ENCODE measurements at places on chromosomes 2 and 18.
A peak's percentile ranks its signal among the peaks of the same experiment; 100 is the strongest.

- DNase-seq = no peak
Measured at GRCh38 chr2:96386470-96386869, 50.9 kb downstream of the NCAPH start.

GRCh38 chr2:173755798-173756197, 209.4 kb downstream of the SP3 start:
- DNase-seq = no peak

DNA sequence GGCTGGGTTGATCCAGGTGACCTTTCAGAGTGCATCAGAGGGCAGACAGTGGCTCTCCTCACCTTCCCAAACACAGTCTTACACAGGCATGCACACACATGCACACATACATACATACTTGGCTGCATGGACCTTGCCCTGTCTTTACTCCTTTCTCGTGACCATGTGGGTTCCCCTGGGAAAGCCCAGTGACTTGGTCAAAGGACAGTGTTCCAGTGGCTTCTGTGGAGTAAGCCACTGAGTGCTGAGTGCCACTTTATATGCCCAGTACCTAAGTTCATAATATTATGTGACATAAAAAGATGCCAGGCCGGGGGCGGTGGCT, 249.4 kb downstream of the MYCN start:
- no peak for DNase-seq

DNA sequence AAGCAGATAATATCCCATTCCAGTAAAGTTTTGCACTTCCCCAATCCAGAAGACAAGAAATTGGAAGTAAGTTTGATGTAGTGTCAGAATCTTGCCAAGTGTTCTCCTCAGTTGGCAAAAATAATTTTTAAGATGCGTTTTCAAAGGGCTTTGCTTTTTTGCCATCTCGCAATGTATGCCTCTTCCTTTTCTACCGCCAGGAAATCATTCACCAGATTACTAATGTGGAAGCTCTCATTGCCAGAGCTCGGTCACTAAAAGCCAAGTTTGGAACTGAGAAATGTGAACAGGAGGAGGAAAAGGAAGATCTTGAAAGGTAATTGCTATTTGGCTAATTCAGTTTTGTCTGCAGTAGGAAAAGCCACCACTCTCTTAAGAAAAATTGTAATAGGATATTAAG, 110.7 kb downstream of the RAB3GAP1 start:
- DNase-seq = no peak

GRCh38 chr2:219462349-219462748, 27.7 kb downstream of the SPEG start:
- DNase-seq = no peak

DNA sequence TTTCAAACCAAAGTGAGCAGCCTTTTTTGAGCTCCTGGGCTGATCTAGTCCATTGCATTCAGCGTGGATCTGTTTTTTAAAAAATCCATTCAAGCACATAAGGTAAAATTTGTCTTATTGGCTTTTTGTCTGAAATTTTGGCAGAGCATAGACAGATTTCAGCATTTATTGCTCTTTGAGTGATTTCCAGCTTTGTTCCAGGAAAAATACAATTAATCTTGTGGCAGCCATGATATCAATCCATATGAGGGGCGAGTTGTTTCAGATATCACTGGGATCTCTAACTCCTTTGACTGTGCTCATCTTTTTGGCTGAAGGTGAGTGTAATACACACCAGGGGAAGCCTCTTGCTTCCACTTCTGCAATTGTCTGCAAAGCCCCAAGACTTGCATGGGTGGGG, 523.9 kb downstream of the SLC4A3 start:
- no peak for DNase-seq

DNA sequence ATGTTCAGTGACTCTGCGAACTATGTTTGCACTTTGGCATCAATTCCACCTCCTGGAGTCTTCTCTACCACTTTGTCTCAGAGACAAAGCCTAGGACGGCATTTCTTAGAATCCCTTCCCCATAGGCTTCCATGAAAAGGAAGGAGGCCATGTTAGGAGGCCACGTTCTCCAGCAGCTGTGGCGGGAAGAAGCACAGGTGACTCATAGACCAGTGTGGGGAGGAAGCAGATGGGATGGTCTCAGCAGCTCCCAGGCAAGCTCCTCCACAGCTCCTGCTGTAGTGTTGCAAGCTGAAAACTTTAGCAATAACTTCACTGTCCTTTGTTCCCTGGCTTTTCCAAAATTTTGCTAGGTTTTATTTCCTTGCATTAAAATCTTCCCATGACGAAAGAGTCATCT, 781.3 kb upstream of the ID2 start:
- no peak for DNase-seq

- DNase-seq = no peak
Measured at GRCh38 chr2:109242654-109243331, 113.8 kb downstream of the SH3RF3 start.

DNA sequence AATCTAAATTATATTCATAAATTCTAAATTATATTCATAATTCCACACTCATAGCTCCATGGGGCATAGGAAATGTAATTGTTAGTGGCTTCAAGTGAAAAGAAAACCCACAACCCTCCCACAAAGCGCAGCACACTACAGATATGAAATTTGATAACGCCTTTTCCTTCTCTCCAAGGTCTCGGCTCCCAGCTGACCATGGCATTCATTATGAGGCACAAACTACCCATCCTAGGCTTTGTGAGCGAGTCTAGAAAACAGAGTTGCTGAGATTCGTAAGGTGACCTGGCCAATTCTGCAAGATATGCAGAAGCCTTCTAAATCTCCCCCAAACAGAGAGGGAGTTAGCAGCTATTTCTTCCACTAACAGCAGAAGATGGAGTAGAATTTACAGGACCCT, 5.4 kb downstream of the NPPC start:
- DNase-seq = no peak

DNA sequence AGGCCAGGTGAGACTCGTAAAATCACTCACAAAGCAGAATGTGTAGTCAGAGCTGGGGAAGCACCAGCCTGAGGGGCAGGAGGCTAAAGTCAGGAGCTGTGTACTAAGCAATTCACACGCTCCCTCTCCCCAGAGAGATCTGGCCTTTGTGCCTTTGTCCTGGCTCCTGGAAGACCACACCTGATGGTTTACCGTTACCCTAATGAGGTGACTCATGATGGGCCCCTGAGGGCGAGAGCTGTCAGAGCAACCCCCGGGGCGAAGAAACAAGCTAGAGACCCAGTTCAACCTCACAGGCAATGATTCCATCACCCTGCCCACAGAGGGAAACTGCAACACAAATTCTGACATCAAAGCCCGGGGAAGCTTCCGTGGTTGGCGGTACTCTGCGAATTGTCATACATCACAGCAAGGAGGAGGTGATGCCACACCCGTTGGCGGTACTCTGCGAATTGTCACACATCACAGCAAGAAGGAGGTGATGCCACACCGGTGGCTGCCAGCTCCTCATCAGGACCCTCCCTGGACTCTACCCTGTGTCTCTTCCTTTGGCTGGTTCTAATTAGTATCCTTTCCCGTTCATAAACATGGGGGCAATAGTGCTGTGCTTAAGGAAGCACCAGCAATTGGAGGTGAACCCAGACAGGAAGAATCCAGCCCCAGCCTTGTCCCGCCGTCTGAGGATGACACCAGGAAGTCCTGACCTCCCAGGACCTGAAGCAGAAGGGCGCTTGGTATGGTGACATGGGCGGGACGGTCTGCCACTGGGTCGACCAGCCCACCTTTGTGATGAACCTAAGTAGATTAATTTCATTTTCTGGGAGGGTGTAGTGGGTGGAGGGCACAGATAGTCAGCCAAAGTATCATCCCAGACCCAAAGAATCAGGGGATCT, 30.5 kb downstream of the B3GNT7 start:
- peak; percentile 71 for DNase-seq

- DNase-seq = no peak
Measured at GRCh38 chr2:151670846-151671597, 63.3 kb downstream of the NEB start.

DNA sequence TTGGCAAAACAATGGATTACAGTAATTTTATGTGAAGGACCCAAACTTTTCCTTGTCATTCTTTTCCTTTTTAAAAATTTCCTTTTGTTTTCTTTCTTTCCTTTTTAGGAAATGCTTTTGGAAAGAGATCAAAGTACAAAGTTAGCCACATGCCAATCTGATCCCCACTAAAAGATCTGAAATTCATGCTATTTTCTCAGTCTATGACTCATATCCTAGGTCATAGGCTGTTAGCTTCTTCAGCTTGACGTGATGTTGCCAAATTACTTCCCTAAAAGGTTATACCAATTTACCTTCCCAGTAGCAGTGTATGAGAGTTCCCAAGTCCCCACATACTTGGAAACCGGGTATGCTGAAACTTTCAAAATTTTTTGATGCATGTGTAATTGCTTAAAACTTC, 355.3 kb downstream of the INSIG2 start:
- no peak for DNase-seq

GRCh38 chr2:9247177-9247576, 40.6 kb downstream of the ASAP2 start:
- no peak for DNase-seq

DNA sequence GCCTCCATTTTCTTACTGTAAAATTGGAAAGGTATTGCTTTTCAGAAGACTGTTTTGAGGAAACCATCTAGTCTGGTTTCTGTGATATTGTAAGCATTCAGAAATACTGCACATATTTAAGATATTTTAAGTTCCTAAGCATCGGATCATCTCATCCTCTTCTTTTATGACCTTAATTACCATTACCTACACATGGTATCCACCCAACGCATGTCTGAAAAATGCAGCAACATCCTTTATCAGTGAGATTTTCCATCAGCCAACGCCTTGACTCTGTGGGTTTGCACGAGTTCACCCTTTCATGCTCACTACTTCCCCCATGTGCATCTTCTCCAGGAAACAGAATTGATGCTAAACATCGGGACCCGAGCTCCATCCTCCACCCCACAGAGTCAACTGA, 84.3 kb downstream of the COL4A4 start:
- no peak for DNase-seq

- DNase-seq = no peak
Measured at GRCh38 chr2:15808204-15808910, 132.0 kb upstream of the MYCN start.

- DNase-seq = no peak
Measured at GRCh38 chr18:55351241-55351691, 236.7 kb downstream of the TCF4 start.

DNA sequence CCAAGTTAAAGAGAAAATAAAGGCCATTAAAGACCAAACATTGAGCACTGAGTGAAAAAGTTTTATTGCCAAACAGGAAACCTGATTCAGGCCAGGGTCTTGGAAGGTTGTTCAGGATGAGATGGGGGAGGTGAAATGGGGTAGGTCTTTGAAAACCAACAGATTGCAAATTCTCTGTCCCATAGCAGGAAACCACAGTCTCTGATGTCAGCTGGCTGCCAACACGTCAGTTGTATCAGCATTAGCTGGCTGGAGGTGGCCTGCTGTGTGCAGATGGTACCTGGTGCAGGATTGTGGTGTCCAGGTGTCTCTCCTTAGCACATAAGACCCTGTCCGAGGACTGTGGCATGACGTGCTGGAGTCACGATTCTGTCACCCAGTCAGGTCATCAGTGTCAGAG, 106.3 kb downstream of the MSH2 start:
- no peak for DNase-seq

- DNase-seq = no peak
Measured at GRCh38 chr2:138712212-138712979, 67.8 kb downstream of the NXPH2 start.

- no peak for DNase-seq
Measured at GRCh38 chr2:199606193-199606780, 148.5 kb upstream of the SATB2 start.

GRCh38 chr2:15976354-15976753, 36.0 kb downstream of the MYCN start:
- no peak for DNase-seq

DNA sequence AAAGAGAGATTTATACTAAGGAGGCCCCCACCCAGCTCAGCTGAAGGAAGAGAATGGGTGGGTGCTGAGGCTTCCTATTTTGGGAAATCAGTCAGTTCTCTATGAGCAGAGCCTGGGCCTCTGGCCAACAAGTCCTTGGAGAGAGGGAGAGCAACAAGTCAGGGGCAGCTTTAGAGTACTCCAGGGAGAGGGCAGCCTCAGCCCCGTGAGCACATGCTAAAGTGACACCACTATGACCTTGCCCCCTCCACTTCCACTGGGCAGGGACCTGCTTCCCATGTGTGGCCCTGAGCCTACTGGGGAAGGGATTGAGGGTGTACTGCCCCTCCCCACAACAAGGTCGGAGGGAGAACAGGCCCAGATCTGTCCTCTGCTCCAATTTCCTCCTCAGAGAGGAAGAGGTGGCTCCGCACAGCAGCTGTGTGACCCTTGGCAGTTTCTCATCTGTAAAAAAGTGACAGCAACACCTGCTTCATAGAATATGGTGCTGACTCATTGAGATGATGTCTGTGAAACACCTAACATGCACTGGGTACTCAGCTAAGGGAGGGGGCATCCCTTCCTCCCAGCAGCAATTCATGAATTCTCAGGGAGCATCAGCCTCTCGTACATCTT, 72.9 kb downstream of the CLHC1 start:
- no peak for DNase-seq

GRCh38 chr2:45401431-45401922, 209.6 kb downstream of the SRBD1 start:
- no peak for DNase-seq

DNA sequence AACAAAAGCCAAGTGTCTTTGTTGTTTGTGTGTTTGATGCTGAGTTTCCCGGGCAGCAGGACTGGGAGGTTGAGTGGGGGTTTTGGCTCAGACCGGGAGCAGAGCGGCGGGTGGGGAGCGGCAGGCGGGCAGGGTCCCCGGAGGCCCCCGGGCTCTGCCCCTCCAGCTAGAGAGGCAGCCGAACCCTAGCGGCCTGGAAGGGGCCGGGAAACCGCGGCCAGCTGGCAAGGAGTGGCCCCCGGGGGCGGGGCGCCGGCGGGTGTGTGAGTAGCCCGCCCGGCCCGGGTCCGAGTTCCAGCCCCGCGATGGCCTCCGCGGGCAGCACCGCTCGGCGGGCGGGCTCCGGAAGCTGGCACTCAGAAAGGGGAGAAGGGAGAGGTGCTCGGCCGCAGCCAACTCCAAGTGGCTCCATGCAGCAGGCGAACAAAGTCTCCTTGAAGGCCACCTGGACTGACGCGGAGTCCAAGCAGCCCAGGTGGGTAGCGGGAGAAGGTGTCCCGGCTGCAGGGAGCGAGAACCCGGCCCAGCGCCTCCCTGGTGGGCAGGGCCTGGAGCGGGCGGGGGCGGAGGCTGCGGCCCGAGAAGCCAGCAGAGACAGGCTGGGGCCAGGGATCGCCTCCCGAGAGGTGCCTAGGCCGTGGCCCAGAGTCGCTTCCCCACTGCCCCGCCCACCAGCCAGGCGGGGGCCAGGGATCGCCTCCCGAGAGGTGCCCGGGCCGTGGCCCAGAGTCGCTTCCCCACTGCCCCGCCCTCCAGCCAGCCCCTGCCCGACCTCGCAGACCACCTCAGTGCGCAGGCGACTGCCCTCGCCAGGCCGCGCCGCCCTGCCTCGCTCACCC, at the start of gene ANKRD53:
Gene ANKRD53, plus strand, starts transcription at position 290 of the 839 bp plus-strand sequence. Its CDS starts 16 bp downstream, at position 306.
- no peak for DNase-seq

Measured in activated CD8-positive, alpha-beta memory T cell treated with anti-CD3 and anti-CD28 coated beads for 1 hour (primary cell).